Calu3 (cell line): ENCODE measurements at places on chromosomes 13 and 19.

DNA sequence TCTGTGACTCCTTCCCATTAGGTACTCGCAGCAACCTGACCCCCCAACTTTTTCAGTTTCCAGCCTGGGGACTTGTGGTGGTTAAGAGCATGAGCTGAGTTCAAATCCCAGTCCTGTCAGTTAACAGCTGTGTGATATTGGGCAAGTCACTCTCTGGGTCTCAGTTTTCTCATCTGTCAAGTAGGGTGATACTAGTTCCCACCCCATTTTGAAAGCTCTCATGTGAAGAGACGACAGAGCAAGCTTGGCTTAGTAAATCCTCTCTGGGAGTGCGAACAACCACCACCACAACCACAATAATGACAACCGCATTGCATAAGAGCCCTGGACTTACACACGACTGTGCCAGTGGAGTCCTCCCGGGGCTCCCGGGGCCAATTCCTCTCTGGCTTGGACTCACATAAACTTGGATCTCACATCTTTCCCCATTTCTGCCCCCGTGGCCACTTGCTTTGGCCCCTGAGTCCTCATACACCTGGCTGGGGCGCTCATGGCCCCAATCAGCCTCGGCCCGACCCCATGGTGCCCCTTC, 454 bp downstream of the BLVRB start:
- peaks cover 17% of the 10 kb centered on the region for H3K27me3 ChIP-seq
- H3K27ac ChIP-seq = peak overlapping the region; percentile 83
- H3K4me3 ChIP-seq = peak overlapping the region; percentile 99
- H3K36me3 ChIP-seq = peaks cover 25% of the 10 kb centered on the region

- peaks cover 17% of the 10 kb centered on the region for H3K27me3 ChIP-seq
- no peaks in the 10 kb centered on the region for H3K36me3 ChIP-seq
- no peak overlapping the region for H3K27ac ChIP-seq
- no peaks in the 10 kb centered on the region for H3K4me1 ChIP-seq
Measured at GRCh38 chr13:43132257-43132656, 108.9 kb downstream of the DNAJC15 start.

GRCh38 chr19:33628921-33629825, 7.4 kb downstream of the CHST8 start:
- H3K27me3 ChIP-seq = peaks cover 69% of the 10 kb centered on the region
- no peak overlapping the region for H3K4me3 ChIP-seq
- H3K4me1 ChIP-seq = no peaks in the 10 kb centered on the region
- no peak overlapping the region for H3K27ac ChIP-seq
- DNase-seq = no peak

DNA sequence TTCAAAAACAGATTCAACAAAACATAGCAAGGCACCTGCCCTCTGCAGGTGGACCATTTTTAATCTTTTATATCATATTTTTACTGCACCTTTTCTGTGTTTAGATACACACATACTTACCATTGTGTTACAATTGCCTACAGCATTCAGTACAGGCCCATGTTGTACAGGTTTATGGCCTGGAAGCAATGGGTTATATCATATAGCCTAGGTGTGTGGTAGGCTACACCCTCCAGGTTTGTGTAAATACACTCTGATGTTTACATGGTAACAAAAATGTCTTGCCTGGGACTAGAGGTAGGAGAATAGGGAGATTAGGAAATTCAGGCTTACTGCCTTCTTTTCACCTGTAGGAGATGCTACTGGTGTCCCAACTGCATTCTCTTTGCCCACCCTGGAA, 8.2 kb upstream of the UBAC2 start:
- H3K4me3 ChIP-seq = no peak overlapping the region
- DNase-seq = no peak
- H3K27ac ChIP-seq = no peak overlapping the region
- no peaks in the 10 kb centered on the region for H3K4me1 ChIP-seq
- no peaks in the 10 kb centered on the region for H3K36me3 ChIP-seq

GRCh38 chr13:74003374-74003773, 130.8 kb downstream of the KLF12 start:
- H3K36me3 ChIP-seq = no peaks in the 10 kb centered on the region
- H3K27me3 ChIP-seq = no peaks in the 10 kb centered on the region
- DNase-seq = no peak
- no peaks in the 10 kb centered on the region for H3K4me1 ChIP-seq
- no peak overlapping the region for H3K4me3 ChIP-seq
- H3K27ac ChIP-seq = no peak overlapping the region

DNA sequence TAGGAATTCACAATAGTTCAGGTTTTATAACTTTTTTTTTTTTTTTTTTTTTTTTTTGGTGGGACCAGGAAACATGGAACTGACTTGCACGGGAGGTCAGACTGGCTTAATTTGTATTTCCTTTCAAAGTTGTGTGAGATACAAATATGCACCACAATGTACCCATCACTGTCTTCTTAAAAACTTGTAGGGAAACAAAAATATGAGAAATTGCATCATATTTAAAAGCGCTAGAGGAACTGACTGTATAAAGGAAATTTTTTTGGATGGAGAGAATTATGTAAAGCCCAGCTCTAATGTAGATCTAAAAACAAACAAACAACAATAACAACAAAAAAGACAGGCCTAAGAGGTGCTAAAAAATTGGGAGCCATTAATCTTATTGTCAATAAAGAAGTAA, 246.5 kb downstream of the DCT start:
- H3K36me3 ChIP-seq = no peaks in the 10 kb centered on the region
- no peak overlapping the region for H3K4me3 ChIP-seq
- no peaks in the 10 kb centered on the region for H3K4me1 ChIP-seq
- no peak for DNase-seq

DNA sequence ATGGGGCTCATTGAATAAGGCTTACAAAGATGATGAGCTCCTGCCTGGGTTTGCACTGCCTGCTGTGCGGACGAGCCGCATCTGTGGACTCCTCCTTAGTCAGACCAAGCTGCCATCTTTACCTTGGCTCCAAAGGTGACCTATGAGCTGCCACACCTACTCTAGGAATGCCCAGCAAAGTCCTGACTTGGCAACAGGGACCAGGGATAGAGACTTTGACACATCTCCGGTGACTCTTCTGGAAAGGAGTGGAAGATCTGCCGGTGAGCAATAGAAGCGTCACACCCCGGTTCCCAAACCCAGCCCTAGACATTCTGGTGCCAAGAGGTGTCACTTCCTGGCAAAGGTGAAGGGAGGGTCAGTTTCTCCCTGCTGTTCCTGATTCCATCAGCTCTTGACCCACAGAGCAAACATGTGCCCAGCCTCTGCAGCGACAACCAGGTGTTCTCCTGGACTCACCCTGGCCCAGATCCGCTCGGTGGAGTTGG, 50.2 kb upstream of the GTF3A start:
- H3K4me3 ChIP-seq = no peak overlapping the region
- H3K27me3 ChIP-seq = peaks cover 26% of the 10 kb centered on the region
- no peaks in the 10 kb centered on the region for H3K4me1 ChIP-seq
- H3K27ac ChIP-seq = no peak overlapping the region
- no peaks in the 10 kb centered on the region for H3K36me3 ChIP-seq

DNA sequence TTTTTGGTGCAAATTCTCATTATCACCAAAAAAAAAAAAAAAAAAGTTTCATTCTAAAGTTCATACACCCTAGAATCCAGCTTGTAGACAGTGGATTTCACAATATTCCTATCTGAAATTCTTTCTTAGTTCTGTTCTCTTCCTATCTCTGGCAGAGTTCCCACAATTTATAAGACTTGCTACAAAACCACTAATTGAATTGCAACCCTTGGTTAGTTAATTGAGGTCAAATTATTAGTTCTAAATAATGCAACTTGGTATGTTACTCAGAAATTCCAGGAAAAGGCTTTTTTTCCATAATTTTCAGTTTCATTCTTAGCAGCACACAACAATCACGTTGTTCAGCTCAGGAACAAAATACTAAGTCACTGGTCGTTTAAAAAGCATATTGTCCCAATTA, 58.5 kb downstream of the SPATA13 start:
- no peaks in the 10 kb centered on the region for H3K27me3 ChIP-seq
- no peak overlapping the region for H3K4me3 ChIP-seq
- no peak for DNase-seq
- no peak overlapping the region for H3K27ac ChIP-seq

GRCh38 chr19:47427241-47428176, 8.2 kb upstream of the MEIS3 start:
- H3K27me3 ChIP-seq = peaks cover 46% of the 10 kb centered on the region
- no peak overlapping the region for H3K4me3 ChIP-seq
- H3K27ac ChIP-seq = no peak overlapping the region
- H3K36me3 ChIP-seq = no peaks in the 10 kb centered on the region
- H3K4me1 ChIP-seq = peaks cover 9% of the 10 kb centered on the region

GRCh38 chr13:110945928-110946570, 31.2 kb upstream of the ANKRD10 start:
- H3K4me1 ChIP-seq = no peaks in the 10 kb centered on the region
- H3K27ac ChIP-seq = no peak overlapping the region
- H3K36me3 ChIP-seq = no peaks in the 10 kb centered on the region
- DNase-seq = no peak
- H3K27me3 ChIP-seq = no peaks in the 10 kb centered on the region
- H3K4me3 ChIP-seq = no peak overlapping the region

DNA sequence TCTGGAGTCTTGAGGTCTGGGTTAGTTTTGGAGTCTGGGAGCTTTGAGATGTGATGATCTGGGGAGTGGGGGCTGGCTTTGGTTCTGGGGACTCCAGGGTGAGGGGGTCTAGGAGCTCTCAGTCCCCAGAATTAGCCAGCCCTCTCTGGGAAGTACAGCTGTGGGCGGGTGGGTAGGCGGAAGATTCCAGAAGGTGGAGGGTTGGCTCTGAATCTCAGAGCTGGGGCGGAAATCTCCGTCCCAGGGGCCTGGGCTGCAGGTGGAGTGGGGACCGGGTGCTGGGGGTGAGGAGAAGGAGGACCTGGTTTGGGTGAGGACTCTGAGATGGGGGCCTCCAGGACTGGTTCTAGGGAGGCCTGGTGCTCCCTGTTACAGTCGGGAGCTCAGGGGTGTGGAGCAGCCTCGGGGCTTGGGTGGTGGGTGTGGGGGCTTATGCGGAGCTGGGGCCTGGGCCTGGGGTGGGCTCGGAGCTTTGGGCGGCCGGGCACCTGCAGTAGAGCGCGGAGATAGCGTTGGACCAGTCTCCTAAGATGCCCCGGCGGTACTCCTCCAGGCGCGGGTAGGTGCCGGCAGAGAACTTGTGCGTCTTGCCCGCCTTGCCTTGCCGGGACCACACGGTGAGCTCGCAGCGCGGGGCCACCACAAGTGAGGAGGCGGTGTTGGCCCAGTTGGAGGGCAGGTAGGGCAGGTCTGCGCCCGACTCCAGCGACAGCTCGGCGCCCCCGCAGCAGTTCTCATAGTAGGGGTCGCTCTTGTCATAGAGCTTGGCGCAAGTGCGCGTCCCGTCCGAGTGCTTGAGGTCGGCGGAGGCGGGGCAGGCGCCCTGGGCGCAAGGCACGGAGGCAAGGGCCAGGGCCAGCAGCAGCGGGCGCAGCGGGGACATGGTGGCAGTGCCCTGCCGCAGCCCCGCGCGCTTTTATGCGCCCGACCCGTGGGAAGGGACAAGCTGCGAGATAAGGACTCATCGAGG, at the start of gene SYCN:
SYCN (minus strand) TSS at position 892 of the 970 bp plus-strand sequence; CDS start at position 883, 9 bp downstream.
- no peak within 1 kb of the TSS for H3K4me3 ChIP-seq
- H3K27me3 ChIP-seq = peaks cover 31% of the 10 kb centered on the region
- H3K4me1 ChIP-seq = no peaks in the 10 kb centered on the region

GRCh38 chr13:44404261-44405132, 30.9 kb downstream of the SERP2 start:
- H3K27ac ChIP-seq = no peak overlapping the region
- no peaks in the 10 kb centered on the region for H3K36me3 ChIP-seq
- H3K4me3 ChIP-seq = no peak overlapping the region
- peaks cover 24% of the 10 kb centered on the region for H3K4me1 ChIP-seq

- no peak overlapping the region for H3K27ac ChIP-seq
- peaks cover 9% of the 10 kb centered on the region for H3K36me3 ChIP-seq
- H3K4me1 ChIP-seq = peaks cover 13% of the 10 kb centered on the region
- peaks cover 37% of the 10 kb centered on the region for H3K27me3 ChIP-seq
- DNase-seq = peak; percentile 56
Measured at GRCh38 chr19:1672038-1672768, 19.8 kb upstream of the TCF3 start.

DNA sequence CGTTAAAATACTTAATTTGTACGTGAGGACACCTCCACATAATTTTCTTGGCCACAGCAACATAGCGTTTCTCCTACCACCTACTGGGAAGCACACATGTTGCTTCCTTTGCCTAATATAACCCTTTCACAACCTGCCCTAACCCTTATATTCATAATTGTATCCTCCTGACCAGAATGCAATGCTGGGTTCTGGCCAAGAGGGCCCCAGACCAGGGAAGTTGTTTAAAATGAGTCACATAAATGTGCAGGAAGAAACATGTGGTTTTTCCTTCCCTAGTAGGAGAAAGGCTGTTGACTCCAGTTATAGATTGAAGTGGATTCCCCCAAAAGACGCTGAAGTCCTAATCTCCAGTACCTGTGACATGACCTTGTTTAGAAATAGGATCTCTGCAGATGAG, 187.3 kb downstream of the NUFIP1 start:
- peak; percentile 29 for DNase-seq
- no peaks in the 10 kb centered on the region for H3K27me3 ChIP-seq
- H3K4me1 ChIP-seq = peaks cover 13% of the 10 kb centered on the region
- no peak overlapping the region for H3K4me3 ChIP-seq

DNA sequence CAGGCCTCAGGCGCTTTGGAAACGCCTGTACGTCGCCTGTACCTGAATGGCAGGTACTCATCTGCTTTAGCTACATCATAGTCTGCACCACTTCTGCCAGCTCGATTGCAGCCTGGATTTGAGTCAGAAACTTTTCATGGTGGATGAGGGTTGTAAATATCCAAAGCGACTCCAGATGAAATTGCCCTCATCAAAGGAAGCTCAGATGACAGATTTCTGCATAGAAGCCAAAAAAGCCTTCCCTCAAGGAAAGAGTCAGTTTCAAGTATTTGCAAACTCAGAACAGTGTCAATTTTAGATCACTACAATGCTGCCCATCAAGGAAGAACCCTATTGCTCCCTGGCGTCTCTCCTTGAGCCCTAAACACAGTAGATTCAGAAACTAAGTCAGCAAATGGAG, 38.8 kb upstream of the IGFL4 start:
- H3K4me1 ChIP-seq = peaks cover 14% of the 10 kb centered on the region
- no peak overlapping the region for H3K27ac ChIP-seq
- H3K27me3 ChIP-seq = peaks cover 100% of the 10 kb centered on the region
- DNase-seq = no peak

DNA sequence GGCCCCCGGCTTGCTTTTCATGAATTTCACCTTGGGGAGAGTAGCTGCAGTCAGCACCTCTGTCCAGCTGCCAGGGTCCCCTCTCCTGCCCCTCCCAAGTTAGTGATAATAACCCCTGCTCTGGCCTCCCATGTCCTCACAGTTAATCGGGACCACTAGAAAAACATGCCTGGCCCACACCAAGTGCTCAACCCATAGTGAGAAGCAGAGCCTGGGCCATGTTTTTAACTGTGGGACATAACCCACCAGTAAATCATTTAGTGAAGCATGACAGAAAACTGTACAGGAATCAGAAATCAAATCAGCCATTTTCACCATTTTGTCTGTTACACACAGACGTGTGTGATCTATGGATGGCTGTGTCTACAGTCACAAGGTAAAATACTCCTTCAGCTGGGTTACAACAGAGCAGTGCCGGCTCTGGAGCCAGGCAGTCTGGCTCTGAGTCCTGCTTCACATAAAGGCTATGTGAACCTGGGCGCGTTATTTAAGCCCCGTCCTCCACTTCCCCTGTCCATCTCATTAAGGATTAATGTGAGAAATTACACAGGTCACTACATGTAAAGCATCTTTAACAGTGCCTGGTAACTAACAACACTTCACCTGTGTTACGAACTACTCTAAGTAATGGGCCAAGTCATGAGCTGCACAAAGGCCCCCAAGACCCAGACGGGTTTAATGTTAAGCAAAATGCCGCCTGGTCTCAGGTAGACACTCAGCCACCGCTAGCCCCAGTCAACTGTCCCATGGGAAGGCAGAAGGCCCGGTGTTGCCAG, 7.6 kb upstream of the ECH1 start:
- peak overlapping the region; percentile 36 for H3K4me3 ChIP-seq
- H3K4me1 ChIP-seq = peaks cover 34% of the 10 kb centered on the region
- peaks cover 98% of the 10 kb centered on the region for H3K36me3 ChIP-seq
- H3K27ac ChIP-seq = peak overlapping the region; percentile 92
